Inflammatory macrophage (primary cell): ENCODE measurements at places on chromosomes 5 and 9.
A peak's percentile ranks its signal among the peaks of the same experiment; 100 is the strongest.

- DNase-seq: no peak
Measured at GRCh38 chr9:136696502-136696901, 9.2 kb upstream of the AGPAT2 start.

DNA sequence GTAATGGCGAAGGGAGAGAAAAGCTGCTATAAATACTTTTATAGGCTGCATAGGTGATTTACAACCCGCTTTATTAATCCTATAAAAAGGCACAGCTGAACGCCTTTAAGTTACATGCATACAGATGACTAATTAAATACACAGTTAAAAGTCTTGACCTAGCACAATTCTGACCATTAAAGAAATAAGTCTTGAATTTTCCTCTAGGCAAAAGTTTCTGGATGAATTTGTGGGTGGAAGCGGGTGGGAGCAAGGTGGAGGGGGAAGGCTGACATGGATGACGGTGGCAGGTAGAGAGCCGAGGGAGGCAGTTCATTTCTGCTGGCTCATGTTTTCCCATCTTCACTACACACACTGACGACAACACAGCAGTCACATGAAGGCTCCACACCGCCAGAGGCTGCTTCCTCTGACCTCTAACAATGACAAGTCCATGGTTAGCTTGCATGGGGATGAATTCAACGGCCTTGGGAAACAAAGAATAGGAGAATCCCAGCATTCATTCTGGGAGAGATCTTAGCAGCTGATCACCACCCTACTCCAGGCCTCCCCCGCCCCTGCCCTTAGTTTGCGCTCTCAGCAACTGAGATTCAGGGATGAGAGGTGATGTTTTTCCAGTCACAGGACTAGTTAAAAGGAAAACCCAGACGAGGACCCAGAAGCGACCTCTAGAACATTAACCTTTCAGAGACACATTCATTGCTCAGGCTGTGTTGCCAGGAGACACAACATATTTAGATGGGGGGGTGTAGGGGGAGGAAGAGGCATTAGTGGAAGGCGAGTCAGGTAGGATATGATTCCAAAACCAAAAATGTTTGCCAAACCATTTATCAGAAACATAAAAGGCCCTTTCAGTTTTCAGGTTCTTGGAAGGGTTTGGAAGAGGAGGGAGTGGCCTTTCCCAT lies 329.3 kb downstream of the PIK3R1 start:
- DNase-seq: no peak

DNA sequence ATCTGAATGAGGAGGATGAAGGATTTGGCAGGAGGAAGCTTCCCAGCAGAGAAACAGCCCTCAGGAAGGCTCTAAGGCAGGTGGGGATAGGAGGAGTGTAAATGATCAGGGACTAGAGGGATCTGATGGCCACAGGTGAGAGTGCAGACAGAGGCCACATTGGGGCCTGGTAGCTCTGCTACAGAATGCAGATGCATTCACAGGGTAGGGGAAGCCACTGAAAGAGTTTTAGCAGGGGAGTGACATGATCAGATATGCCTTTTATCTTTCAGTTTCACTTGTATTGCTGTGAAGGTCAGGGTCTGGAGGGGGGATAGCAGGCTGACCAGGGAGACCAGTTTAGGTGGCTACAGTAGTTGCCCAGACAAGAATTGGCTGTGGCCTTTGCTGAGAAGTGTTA lies 3.0 kb downstream of the TXNDC15 start:
- DNase-seq: no peak

GRCh38 chr5:169048181-169049125 lies 252.5 kb downstream of the SLIT3 start:
- DNase-seq: no peak

- DNase-seq: no peak
Measured at GRCh38 chr9:116020801-116021200, 132.8 kb upstream of the PAPPA start.

GRCh38 chr9:14466828-14467227 lies 152.9 kb upstream of the NFIB start:
- DNase-seq: no peak

DNA sequence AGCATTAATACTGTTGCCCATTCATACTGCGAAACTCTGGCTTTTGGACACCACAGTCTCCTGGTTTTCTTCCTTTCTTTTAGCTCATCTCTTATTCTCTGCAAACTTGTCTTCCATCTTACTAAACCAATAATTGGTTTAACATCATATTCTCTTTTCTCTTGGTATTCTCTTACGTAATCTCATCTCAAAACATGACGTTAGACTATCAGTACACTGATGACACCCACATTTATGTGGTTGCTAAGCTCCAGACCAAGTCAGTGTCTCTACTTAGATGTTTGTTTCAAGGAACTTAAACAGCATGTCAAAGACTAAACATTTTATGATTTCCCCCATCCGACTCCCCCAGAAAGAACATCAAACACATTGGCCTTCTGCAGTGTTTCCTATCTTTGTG lies 2.1 kb downstream of the PRRC1 start:
- DNase-seq: peak; percentile 4

GRCh38 chr9:72574156-72574810 lies 52.9 kb downstream of the TMC1 start:
- DNase-seq: no peak

GRCh38 chr5:112703866-112704820 lies 33.5 kb upstream of the APC start:
- DNase-seq: peak; percentile 16

GRCh38 chr9:27198190-27198589 lies 89.2 kb downstream of the TEK start:
- no peak for DNase-seq

DNA sequence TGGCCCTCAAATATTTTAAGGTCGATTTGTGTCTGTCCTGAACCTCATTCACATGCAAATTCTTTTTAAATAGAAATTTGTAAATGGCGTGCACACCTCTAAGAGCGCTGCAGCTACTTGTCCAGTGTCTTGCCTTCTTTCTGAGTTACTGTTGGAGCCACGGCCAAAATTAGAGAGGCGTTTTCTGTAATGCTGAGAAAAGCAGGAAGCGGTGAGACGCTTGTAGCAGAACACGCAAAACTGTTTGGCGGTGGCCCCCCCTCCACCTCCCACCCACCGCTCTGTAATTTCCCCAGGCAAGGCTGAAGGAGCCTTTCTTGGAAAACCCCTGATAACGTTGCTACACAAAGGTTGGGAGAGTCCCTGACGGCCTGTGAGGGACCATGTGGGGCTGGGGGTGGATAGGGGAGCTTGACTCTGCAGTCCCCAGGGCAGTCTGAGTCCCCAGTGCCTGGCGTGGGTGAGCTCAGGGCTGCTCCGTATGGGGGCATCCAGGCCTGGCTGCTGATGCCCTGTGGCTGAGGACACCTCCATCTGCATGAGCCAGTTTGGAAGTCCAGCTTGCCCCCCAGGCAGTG lies 96.5 kb downstream of the GADD45G start:
- DNase-seq: peak; percentile 77

DNA sequence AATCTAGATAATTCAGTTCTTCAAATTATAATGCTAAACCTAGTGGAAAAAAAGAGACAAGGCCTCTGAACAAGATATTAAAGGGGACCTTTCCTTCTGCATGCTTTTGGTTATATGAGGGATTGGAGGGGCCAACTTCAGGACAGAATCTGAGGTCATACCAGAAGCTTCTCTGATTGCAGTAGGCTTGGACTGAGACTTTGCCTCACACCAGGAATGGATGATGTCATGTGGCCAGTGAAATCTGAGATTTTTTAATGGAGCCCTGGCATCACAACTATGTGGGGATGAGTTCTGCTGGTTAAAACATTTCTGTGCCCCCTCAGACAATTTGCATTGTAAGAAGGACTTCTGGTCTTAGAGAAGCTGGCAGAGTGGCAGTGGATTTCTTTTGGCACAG lies 88.6 kb downstream of the ANGPTL2 start:
- no peak for DNase-seq

- no peak for DNase-seq
Measured at GRCh38 chr5:102218159-102218558, 77.9 kb downstream of the SLCO4C1 start.

DNA sequence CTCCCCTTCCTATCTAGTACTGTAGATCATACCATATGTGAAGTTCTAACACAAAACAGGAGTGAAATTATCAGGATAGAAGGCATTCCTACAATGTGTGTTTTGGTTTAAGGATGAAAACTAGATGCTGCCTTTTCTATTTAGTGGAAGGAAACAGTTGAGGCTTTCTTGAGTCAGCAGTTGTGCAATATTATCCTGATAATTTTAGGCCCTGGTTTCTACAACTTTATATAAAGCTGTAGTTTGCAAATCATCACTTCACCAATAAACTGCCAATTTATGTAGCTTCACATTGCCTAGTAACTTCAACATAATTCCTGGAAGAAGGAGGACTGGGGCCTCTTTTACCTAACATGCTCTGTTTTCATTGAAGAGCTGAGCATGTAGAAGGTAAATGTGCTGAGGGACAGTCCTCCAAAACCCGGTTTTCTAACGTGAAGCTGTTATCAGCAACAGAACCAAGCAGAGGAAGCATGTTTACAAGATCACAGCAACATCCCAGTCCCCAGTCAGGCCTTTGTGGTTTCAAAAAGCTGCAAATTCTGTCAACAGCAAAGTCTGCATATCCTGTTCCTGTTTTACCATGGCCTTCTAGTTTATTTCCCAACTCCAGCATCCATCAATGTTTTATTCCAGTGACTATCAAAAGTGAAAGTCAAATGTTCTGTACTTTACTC lies 513.4 kb upstream of the MEF2C start:
- peak; percentile 91 for DNase-seq

DNA sequence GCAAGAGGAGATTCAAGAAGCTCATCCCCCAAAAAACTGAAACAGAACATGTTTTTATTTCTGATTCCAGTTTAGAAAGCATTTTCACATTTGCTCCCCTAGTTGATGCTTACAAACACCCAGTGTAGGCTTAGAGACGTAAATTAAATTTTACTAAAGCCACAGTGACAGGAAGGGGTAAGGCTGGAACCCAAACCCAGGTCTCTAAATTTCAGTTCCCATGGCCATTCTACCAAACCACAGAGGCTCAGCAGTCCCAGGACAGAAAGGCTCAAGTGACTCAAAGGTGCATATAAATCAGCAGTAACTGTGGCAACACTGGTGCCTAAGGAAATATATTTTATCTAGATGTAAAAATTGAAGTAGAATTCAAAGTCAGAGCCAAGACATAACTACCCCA lies 128.7 kb downstream of the CEP120 start:
- no peak for DNase-seq

DNA sequence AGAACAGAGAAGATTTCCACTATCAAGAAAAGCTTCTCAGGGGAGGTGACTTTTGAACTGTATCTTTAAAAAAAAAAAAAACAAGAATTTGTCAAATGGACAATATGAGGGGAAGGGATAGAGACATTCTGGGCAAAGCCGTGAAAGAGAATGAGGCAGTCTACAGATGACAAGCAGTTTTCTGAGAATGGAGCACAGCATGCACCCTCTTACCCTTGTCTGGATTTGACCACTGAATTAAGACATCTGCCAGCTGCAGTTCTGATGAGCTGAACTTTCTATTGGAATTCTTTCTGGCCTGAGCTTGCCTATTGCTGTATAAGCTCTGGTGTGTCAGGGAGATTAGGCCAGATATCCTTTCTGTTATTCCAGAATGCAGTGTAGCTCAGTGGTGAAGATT lies 10.3 kb upstream of the RANBP3L start:
- no peak for DNase-seq

- no peak for DNase-seq
Measured at GRCh38 chr5:167452136-167452535, 839.3 kb upstream of the WWC1 start.

DNA sequence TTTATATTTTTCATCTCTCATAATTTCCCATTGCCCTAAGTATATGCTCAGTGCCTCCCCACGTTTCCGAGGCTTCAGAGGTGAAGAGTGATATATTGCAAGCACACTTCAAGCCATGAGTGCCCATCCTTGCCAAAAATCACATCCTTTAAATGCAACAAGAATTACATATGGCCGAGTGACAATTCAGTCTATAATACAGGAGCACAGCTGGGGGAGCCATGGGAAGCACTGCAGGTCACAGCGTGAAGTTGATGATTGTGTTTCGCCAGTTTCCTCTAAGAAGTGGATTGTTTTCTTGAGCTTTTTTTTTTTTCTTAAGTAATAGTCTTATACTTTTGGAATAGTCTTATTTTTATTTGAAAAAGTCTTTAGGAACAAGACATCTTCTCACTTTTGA lies 61.1 kb downstream of the MTRR start:
- DNase-seq: no peak

DNA sequence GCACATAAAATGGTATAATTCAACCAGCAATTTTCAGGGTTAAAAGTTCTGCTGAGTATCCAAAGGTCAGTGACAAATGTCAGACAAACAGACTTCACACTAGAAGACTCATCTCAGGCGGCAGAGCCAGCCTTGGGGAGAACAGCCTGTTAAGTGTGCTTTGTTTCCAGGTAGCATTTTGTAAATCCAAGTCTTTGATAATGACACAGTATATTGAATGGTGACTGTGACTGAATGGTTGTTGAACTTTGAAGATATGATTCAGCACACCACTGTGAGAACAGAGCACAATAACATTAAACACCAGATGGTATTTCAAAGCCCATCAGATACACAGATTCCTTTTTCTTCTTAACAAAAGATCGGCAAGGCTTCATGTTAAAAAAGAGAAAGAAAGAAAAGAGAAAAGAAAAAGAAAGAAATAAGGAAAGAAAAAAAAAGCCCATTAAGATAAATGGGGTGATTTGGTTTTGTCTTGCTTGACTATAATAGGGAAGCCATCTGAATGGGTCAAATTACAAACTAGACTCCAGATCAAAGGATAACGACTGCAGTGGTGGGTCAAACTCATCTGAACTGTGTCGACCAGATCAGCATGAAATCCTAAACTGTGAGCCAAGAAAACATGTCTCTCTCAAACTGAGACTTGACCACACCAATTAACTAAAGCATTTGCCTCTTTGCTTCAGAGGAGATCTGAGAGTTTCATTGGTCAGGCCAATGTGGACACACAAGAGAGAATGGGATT lies 313.0 kb upstream of the ZNF608 start:
- DNase-seq: no peak

DNA sequence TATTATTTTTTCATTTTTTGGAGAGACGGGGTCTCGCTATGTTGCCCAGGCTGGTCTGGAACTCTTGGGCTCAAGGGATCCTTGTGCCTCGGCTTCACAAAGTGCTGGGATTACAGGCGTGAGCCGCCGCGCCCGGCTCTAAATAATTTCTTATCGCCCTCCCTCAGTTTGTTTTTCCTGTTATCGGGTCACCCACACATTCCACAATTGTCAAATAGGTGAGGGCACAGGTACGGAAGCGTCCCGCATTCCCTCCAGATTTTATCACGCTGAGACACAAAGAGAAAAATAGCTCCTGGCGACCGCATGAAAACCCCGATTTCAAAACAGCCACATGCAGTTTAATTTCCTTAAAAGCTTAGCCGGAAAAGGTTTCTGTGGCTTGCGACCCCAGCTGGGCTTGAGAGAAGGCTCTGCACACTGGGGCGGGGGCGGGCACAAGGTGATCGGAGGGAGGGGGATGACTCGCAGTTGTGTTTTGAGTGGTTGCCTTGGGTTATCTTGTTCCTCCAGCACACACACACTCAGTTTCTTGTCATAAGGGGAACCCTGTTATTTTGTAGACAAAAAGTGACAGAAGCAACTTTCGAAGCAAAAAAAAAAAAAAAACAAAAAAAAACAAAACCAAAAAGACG lies 717 bp upstream of the IQGAP2 start:
- peak; percentile 92 for DNase-seq

GRCh38 chr9:116800885-116801284 lies 113.8 kb downstream of the TRIM32 start:
- DNase-seq: no peak

GRCh38 chr9:86987900-86988299 lies 40.6 kb upstream of the GAS1 start:
- DNase-seq: no peak
